GM23338 (cell line): ENCODE measurements at places on chromosomes 4 and X. TPM values are rescaled to one million over a fixed set of nuclear protein-coding genes. Genes with fewer than 3 reads are reported as not detected.

Gene TEX13B
- 0.78 TPM in 1 of 2 replicates, not detected in the other for total RNA-seq

Gene CLCN4
- 4.9 and 5.0 TPM in 2 replicates for total RNA-seq

Gene RPL39
- total RNA-seq = 2,883 and 2,910 TPM in 2 replicates

GRCh38 chr4:165965503-165965902 is 92.5 kb downstream of the TLL1 start:
- H3K27ac ChIP-seq = no peak overlapping the region
- no peak overlapping the region for H3K4me3 ChIP-seq
- H3K4me1 ChIP-seq = no peaks in the 10 kb centered on the region
- no peak for DNase-seq

GRCh38 chr4:143178923-143179322 is 5.8 kb upstream of the USP38 start:
- H3K36me3 ChIP-seq = no peaks in the 10 kb centered on the region
- no peaks in the 10 kb centered on the region for H3K27me3 ChIP-seq
- H3K4me1 ChIP-seq = 0 out of 2 replicates have a peak, but pooled peaks cover 2% of the 10 kb centered on the region
